Cerebellar cortex (tissue), 1 donor: ENCODE measurements at places on chromosomes 1 and 21.

DNA sequence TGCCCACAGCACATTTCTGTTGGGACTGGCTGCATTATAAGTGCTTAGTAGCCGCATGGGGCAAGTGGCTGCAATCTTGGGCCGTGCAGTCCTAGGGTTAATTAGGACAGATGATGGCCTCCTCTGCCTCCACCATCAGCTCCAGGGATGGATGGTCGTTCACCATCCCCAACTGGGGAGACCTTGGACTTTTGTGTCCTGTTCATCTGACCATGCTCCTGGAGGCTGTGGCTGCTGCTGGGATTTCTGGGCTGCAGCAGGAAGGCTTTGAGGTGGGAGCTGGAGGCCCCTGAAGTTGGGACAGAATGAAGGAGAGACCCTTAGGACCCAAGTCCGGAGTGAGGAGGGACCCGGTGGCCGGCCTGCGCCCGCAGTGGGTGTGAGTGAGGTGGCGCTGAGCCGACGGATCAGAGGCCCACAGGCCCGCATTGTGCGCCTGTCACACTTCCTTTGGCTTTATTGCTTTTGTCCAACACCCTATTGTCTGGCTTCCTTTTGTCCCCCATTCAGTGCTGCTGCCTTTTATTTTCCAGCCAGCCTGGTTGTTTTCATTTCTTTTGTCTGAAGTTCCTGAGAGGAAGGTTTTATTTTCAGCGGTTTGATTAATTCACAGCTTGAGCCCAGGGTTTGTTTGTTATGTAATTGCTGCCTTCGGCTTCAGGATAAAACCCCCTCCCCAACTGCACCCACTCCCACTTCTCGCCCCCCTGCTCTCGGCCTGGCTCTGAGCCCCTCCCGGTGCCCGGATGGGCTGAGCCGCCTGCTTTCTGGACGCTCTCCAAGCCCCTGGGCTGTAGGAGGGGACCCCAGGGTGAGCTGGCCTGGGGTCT, 35.6 kb downstream of the SOX13 start:
- DNase-seq: no peak

DNA sequence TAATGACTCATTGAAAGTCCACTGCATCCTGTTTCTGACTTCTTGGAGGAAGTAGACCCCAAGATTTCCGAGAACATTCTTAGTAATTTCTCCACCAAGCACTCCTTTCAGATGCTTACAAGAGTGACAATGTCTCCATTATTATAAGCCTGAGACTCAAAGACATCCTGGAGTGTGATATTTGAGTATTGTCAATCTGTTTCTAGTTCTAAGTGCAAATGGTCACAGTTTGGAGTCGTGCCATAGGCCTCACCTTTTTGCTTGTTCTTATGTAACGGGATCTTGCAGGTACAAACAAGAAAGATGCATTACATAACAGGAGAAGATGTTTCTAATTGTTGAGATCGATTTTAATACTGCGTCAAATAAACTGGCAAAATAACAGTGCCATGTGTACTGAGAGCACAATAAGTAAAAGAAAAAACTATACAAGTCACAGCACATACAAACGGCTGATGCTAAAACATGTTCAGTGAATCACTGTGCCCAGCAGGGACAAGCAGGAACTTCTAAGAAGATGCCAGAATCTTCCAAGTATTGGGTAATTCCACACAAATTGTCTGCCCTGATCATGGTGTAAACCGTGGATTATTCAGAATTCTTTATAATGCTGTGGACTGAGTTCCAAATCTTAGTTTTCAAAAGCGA, 54.1 kb downstream of the CD2 start:
- no peak for DNase-seq

GRCh38 chr1:29258189-29258975, 22.1 kb downstream of the PTPRU start:
- DNase-seq: no peak

- DNase-seq: no peak
Measured at GRCh38 chr1:225866981-225867380, 15.2 kb downstream of the TMEM63A start.

GRCh38 chr1:16117936-16118335, 37.9 kb downstream of the EPHA2 start:
- DNase-seq: no peak

GRCh38 chr1:205505791-205506190, 1.3 kb downstream of the CDK18 start:
- DNase-seq: no peak

GRCh38 chr1:217747156-217747769, 116.1 kb downstream of the SPATA17 start:
- peak; percentile 14 for DNase-seq

GRCh38 chr21:43196826-43197225, 28.0 kb downstream of the CRYAA start:
- DNase-seq: no peak

DNA sequence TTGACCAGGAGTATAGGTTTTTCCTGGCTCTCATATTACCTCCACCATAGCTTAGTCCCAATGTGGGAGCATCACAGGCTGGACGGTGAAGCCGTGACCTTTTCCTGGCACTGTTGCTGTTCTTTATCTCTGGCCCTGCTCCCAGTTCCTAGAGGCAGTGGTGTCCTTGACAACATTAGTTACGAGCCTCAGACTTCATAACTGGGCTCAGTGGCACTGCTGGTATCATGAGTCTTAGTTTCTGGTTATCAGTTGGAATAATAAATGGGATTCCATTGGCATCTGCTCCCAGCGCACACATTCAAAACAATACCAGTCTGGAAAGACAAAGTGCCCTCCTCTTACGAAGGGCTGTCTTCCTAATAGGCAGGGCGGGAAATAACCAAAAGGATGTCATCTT, 8.0 kb downstream of the RNPEP start:
- DNase-seq: no peak

- DNase-seq: no peak
Measured at GRCh38 chr1:55896210-55896609, 681.0 kb upstream of the USP24 start.

GRCh38 chr1:116123837-116124533, 12.8 kb downstream of the MAB21L3 start:
- no peak for DNase-seq

- peak; percentile 78 for DNase-seq
Measured at GRCh38 chr1:84689514-84690396, 506 bp downstream of the SSX2IP start.

- DNase-seq: no peak
Measured at GRCh38 chr1:210857705-210858104, 276.2 kb downstream of the KCNH1 start.

DNA sequence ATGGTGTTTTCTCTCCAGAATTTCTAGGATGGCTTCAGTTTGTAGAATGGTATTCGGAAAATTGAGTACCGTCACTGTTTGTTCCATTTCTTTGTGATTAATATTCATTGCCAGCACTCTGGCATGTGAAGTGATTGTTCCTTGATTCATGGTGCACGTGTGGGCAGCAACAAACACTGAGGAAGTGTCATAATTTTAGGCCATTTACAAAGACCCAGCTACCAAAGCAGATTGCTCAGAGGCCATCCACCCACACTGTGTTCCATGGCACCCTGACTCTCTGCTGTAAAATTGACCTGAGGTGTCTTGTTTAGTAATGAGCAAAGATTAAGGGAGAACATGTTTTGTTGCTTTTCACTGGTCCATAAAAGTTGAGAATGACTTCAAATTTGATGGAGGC, 250.9 kb upstream of the FMN2 start:
- no peak for DNase-seq

DNA sequence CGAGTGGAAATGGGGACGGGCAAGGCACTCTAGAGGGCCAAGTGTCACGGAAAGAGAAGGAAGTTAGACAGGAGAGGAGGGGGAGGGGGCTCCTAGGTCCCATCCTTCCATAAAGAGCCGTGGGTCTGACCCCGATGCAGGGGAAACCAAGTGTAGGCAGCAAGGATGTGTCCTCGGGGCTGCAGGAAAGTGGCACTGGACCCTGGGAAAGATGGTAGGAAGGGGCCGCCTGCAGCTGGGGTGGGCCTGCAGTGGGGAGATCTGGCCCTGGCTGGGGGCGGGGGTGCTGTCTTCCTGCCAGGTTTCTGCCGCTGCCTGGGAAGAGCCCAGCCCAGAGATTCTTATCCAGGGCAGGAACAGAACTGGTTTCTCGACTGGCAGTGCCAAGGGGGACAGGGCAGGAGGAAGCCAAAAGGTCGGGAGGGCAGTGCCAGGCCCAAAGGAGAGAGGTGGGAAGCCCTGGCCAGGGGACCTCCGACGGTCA, 12.9 kb downstream of the CRABP2 start:
- no peak for DNase-seq

DNA sequence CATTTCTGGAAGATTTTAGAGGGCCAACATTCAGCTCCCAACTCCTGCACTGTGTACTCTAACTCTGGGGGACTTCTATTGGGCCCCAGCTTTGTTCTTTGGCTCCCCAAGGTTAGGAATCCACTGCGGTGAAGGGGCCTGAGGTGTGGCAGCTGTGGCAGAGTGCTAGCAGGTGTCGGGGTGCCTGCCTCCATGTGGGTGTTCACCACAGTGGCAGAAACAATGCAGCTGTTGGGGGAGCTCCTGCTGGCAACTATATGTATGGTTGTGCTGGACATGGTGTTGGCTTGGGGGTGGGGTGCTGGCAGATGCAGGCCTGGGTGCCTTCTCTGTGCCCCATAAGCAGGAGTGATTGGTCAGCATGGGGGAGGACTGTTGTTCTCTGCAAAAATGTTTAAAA, 95.5 kb downstream of the ST6GALNAC3 start:
- no peak for DNase-seq

DNA sequence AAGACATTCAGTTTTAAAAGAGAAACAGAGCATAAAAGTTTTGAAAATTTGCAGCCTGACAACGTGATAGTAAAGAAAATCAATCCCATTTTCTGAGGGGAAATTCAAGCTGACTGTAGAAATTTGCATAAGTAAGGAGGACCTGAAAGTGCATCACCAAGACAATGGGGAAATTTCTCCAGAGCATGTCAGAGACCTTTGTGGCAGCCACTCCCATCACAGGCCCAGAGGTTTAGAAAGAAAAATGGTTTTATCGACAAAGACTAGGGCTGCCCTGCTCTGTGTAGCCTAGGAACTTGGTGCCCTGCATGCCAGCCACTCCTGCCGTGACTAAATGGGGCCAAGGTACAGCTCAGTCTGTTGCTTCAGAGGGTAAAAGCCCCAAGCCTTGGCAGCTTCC, 1640.2 kb upstream of the PRMT6 start:
- DNase-seq: no peak

DNA sequence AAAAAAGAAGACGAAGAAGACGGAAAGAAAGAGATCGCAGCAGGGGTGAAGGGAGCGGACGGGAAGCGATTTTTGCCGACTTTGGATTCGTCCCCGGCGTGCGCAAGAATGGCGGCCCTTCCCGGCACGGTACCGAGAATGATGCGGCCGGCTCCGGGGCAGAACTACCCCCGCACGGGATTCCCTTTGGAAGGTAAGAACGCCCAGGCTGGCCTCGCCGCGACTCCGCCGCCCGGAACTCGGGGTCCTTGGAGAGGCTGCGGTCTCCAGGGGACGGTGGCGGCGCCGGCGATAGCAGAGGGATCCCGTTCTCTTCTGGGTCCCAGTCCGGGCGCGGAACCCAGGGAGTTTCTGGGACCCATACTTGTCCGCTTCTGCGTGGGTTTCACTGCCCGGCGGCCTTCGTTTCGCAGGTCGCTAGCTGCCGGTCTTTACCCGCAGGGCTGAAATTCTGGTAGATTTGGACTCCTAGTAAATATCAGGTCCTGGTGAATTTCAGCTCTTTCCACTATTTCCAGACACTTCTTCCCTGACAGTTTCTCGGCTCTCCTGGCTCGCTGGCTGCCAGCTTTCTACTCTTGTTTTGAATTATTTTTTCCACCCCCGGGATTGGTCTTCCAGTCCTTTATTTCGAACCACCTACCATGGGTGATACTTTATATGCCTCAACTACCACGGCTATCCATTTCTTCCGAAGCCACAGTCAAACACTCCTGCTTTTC, 1.0 kb downstream of the PAX7 start:
- no peak for DNase-seq

GRCh38 chr1:2778220-2778592, 23.3 kb downstream of the TTC34 start:
- no peak for DNase-seq

DNA sequence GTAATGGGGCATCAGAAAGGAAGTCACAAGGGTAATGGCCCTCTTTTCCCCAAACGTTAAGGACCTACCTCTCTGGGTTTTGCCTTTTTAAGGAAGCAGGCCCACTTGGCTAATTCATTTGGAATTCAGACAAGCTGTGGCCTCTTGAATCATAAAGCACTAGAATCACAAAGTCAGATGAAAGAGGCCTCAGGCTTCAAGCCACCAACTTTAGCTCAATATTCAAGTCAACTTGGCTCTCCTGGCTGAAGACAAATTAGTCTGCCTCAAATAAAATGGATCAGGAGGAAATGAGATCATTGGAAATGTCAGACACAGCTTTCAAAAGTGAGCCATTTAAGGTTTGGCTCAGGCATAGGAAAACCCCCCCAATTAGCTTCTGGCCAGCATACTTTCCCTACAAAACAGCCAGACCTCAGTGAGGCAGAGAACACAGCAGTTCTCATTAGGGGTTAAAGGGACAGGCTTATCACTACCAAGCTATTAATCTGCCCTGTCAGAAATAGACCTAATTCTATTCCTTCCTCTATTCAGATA, 34.3 kb downstream of the SLC35D1 start:
- peak; percentile 21 for DNase-seq

GRCh38 chr1:14546416-14546815, 52.1 kb upstream of the KAZN start:
- DNase-seq: no peak

GRCh38 chr1:219988387-219988786, 57.9 kb downstream of the EPRS1 start:
- DNase-seq: no peak

GRCh38 chr1:156859523-156860112, 701 bp upstream of the INSRR start:
- peak; percentile 31 for DNase-seq

DNA sequence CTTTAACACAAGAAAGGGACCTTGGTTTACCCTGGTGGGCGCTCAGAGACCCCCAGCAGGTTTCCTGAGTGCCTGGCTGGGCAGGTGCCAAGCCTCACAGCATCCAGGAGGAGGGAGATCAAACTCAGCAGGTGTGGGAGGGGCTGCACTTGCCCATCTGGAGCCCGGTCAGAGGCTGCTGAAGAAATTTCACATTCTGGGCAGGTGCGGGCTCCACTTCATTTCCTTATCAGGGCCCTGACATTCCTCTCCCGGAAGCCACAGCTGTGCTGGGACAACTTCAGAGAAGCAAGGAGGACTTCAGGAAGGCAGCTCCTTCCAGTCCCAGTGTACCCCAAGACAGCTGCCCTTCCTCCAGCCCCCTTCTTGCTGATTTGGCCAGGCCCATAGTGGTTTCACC, 82.9 kb downstream of the ITPKB start:
- DNase-seq: no peak

- DNase-seq: peak; percentile 57
Measured at GRCh38 chr1:24294716-24295371, 24.3 kb upstream of the GRHL3 start.

- no peak for DNase-seq
Measured at GRCh38 chr21:29406385-29406784, 107.7 kb downstream of the BACH1 start.
